NCI-H187 treated with DMSO at 0.1 percent for 48 hours (cell line): ENCODE measurements at places on chromosomes 6 and 20.

DNA sequence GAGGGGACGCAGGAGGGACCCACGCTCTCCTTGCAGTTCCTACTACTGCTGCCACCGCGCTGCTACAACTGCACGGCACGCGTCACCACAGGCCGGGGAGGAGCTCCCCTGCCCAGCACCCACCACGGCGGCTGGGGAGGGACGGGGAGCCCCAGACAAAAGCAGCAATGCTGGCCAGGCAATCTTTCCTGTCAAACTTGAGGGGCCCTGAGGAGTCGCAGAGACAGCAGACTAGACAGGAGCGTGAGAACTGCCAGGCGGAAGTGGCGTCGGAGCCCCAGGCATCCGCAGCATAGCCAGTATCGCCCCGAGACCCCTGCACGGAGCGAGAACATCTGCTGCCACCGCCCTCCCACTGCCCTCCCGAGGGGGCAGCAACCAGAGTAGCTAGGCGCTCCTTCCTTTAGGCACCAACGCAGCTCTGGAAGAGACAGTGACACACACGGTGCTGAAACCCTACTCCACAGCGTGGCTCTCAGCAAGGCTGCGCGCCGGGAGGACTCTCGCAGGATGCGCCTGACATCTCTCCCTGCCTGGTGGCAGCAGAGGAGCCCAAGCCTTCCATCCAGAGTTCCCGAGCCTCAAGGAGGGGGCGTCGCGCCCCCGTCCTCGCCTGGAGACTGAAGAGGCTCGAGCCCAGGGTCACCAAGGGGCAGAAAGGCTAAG, 2.2 kb downstream of the TAF4 start:
- no peak for DNase-seq

DNA sequence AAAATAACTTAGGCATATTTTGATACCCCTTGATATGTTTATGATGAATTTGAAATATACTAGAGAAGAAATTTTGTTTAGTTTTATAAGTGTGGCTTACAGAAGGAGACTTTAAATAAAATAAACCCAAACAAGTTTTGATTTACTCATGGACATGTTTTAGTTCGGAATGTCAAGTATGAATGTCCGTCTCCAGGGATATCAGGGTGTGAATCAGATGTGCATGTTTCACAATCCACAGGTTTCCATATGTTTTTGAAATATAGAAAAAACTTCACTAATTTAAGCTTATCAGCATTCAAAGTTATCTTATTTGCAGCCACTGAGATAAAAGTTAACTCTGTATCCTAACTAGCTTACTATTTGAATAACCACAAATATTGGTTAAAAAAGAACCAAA, 51.5 kb downstream of the PLCB1 start:
- DNase-seq, result no peak

DNA sequence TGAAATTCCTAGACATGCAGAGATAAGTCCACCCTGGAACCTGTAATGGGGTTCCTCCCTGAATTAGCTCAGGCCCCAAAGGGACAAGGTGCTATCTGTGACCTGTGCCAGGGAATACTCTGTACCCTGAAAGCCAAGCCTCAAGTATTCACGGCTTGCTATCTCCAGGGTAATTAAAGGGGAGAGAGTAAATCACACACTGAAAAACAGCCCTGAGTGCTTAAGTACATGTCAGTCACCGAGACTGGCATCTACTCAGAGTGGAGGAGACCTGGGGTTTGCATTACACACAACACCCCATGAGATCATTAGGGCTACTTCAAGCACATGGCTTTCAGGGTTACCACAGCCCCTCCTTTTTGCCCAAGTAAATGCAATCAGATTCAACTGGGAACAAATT, 188.1 kb downstream of the CD83 start:
- no peak for DNase-seq

GRCh38 chr6:21414065-21414464, 179.5 kb upstream of the SOX4 start:
- no peak for DNase-seq

DNA sequence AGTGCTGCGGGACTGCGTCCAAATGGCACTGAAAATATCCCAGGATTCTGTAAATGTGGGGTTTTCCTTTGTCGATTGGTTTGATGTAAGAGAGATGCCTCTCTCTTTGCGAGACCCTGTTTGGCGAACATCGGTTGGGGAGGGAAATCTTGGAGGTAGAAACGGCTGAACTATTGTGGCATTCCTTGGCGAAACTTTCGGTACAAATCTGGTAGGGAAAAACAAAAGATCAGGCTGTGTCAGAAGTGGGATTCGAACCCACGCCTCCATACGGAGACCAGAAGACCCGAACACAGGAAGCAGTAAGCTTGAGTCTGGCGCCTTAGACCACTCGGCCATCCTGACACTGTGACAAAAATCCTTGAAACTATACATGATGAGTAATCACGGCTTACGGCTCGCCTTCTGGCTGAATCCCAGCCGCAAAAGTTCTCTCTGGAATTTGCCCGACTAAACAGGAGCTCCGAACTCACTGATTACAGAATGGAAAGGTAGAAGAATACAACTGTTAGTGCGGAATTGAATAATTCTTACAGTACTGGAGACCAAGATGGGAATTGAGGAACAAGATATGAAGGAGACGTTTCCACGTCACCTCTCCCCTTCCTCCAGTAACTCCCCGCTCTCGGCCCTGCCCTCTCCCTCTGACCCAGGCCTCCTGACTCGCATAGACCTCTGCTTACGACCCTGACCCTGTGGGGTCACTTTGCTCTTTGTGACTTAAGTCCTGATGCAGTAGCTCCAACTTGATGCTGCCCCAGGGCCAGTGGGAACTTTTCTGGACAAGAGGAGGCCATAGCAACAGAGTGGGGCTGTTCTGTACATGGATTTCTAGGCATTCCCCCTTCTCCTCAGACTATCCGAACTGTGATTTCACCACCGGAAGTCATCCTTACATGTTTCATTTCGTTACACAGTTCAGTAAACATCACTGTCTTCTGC, 132.8 kb upstream of the ZNF184 start:
- no peak for DNase-seq

- no peak for DNase-seq
These were observed 366.8 kb upstream of the KHDRBS2 start for GRCh38 chr6:62652692-62653328.

- DNase-seq, result no peak
These were observed 427.7 kb upstream of the NOX3 start for GRCh38 chr6:155883334-155883731.

GRCh38 chr6:109484122-109484521, 1.1 kb upstream of the ZBTB24 start:
- no peak for DNase-seq
